ENCODE measurements at places on chromosomes 11 and 22.
A peak's percentile ranks its signal among the peaks of the same experiment; 100 is the strongest.

DNA sequence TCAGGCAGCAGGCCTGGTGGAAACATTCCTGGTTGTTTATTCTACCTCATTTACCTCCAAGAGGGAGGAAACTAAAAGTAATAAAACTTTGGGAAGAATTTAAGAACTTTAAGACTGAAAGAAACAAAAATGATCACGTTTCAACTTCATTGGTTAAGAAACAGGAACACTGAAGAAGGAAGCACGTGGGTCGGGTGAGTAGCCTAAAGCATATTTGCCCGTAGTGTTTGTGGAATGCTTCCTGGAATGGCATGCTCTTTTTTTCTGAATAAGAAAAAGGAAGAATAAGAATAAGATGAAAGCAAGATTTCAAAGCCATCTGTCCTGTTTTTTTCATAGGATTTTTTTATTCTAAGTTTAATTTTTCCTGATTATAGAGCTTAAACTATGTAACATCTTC, 83.1 kb downstream of the WNT11 start:
- no peak for DNase-seq

GRCh38 chr11:57484141-57484710, 23.9 kb downstream of the RTN4RL2 start:
- no peak for DNase-seq

- DNase-seq = peak; percentile 81
Observed at GRCh38 chr11:129375751-129376657, at the start of gene BARX2. Gene BARX2 (plus strand): TSS chr11:129375848. CDS start chr11:129376036, 188 bp downstream.

- DNase-seq = no peak
Observed at GRCh38 chr11:109789901-109790300, 303.3 kb upstream of the ZC3H12C start.

GRCh38 chr22:38296372-38296771, 20.9 kb downstream of the CSNK1E start:
- no peak for DNase-seq

DNA sequence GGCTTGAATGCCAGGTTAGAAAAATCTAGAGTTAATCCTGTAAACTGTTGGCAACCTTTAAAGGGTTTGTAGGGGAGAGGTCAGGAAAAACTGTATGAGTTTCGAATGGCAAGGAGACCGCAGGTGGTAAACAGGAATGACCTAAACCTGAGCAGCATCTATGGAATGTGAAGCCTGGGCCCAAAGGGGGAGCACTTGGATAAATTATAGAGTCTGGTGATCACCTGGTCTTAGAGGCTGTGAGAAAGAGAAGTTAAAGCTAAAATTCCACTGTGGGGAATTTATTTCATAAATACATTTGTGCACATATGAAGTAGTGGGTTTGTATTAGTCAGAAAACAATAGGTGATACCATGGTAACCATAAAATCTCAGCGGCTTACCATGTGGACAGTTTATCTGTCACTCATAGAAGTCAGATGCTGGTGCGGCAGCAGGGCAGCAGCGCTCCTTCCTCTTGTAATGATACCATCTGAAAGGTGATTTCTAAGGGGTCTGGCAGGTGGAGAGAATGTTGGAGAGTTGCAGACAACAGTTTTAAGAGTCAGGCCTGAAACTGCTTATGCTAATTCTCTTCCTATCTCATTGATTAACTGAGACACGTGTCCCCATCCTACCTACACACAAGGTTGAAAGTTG, 1104.4 kb upstream of the CCDC90B start:
- DNase-seq = peak; percentile 4

DNA sequence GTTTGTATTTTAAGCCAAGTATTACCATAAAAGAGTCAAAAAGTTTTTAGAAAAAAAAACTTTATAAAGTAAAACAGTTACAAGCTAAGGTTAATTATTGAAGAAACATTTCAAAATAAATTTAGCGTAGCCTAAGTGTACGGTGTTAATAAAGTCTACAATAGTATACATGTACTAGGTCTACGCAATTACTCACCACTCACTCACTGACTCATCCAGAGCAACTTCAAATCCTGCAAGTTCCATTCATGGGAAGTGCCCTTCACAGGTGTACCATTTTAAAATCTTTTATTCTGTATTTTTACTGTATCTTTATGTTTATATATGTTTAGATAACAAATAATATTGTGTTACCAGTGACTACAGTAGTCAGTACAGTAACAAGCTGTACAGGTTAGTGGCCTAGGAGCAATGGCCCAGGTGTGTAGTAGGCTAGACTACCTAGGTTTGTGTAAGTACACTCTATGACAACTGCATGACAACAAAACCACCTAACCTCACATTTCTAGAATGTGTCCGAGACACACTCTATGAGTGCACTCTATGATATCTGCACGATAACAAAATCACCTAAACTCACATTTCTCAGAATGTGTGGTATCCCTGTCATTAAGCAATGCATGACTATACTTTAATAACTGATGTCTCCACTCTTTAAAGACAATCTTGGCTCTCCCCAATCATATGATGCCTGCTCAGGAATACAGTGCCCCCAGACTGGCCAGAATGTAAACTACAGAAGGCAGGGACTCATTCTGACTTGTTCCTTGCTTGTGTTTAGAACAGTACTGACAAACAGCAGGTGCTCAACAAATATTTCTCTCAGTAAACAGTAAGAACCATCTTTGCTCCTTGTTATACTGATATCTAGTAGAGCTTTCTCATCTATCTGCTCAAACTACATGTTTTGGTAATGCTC, 21.2 kb downstream of the KMT5B start:
- DNase-seq = no peak

DNA sequence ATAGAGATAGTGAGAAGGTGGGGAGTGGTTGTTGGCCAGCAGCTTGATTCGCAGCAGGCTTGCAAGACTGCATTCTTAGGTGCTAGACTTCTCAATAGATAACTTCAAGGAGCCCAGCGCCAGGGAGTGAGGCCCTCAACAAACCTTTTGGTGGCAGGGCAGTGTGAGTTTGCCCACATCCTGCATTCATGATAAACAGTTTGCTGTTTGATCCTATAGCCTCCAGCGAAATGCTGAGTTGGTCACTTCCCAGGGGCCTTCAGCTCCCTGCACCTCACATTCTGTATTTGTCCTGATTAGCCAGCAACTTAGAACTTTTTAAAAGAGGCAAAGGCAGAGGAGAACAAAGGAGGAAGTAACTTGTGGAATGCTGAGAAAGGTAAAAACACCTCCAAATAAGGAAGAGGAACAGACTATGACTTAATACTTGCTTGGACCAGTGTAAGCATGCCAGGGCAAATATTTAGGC, 25.1 kb downstream of the OR10A6 start:
- no peak for DNase-seq

DNA sequence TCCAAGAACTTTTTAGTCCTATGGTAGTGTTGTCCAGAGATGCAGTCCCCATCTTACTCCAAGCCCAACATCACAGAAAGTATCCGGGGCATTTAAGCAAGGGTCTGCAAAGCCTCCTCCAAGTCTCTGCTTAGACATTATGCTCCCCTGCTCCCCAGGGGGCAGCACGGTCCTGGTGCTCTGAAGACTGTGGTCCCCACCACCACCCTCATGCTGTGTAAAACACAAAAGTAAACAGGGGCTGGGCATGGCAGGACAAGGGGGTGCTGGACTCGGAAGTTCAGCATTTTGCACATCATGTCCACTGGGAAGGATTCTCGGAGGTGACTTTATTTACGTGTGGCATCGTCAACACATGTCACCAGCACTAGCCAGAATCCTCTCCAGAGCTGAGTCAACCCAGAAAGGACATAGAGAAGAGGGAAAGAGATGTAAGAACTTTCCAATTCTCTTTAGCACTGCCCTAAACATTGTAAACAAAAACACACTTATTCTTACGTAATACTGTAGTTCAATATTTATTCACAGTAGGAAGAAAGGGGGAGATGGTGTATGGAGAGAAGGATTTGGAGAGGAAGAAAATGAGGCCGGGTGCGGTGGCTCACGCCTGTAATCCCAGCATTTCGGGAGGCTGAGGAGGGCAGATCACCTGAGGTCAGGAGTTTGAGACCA, 37.7 kb downstream of the TCIRG1 start:
- no peak for DNase-seq

GRCh38 chr11:108788565-108789199, 123.8 kb downstream of the DDX10 start:
- DNase-seq = no peak
